ENCODE measurements at places on chromosomes 12 and 14.

- no peak for DNase-seq
Measured at GRCh38 chr14:93855737-93856136, 67.5 kb upstream of the PRIMA1 start.

GRCh38 chr12:95962222-95962621 is 19.1 kb downstream of the AMDHD1 start:
- no peak for DNase-seq

- no peak for DNase-seq
Measured at GRCh38 chr12:67804168-67804567, 155.6 kb downstream of the DYRK2 start.

DNA sequence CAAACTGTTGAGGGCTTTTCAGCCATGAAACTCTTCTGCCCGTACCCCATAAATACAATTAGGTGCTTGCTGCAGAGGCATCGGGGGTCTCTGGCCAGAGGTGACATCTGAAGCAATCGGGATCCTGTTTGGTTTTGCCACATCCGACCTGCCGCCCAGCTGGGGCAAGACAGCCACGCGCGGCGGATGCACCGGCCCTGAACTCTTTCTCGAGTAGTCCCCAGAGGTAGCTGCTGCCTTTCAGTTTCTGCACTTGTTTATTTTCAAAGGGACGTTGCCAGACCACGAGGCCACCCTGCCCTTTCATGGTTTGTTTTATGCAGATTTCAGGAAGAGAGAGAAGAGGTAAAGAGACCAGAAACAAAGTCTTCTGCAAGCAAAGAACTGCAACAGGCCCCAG is 10.6 kb upstream of the MLXIP start:
- DNase-seq = no peak

DNA sequence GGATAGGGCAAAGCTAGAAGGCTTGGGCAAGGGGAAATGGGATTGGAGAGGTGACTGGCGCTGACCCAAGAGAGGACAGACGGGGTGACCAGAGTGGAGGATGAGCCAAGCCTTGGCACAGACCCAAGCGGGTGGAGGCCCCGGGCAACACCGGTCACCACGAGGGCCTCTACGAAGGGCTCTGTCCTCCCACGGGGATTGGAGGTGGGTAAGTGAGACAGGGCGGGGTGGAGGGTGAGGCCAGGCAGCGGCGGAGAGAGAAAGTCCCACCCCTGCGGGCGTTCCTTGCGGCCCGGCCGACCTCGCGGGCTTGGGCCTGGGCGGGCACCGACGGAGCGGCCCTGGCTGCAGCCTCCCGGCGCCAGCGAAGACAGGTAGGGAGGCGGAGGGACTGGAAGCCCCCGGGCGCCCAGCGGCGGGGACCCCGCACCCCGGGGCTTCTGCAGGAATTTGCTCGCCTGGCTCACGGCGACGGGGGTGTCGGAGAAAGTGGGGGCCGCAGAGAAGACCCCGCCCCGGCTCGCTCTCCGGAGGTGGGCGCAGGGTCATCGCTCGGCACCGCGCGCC is at the start of gene PAPLN:
PAPLN (plus strand) TSS at position 288 of the 567 bp plus-strand sequence. CDS start 2,273 bp downstream, outside the sequence.
- no peak for DNase-seq

DNA sequence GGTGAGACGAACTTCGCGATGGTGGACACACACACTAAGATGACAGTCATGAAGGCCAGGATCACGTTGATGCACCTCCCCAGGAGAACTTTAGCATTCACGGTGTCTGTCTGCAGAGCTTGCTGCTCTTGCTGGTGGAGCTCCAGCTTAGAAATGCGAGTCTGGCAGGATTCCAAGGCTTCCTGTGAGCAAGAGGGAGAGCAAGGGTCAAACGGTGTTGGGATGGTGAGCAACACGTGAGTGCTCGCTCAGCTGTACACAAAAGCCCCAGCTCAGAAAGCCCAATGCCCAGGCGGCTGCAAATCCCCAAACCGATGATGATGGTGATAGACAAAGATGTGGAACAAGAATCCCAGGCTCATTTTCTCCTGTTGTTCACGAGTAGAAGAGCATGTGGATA is 78.8 kb downstream of the TMCC3 start:
- no peak for DNase-seq

- DNase-seq = no peak
Measured at GRCh38 chr12:40569626-40570179, 122.5 kb upstream of the CNTN1 start.

DNA sequence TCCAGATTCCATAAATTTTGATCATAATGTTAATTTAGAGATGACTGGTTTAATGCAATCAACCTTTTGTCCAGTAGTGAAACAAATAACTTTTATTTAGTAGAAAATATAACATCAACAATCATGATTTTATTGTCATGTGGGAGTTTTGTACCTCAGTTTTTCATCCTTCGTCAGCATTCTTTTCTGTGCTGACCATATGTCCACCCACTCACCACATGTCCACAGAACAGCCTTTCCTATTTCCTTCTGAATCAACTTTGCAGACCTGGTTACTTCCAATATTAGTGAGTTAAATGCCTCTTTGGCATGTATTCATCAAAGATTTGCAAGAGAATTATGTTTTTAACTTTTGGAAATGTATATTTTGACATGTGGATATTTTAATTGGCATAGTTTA is 36.8 kb upstream of the CNTN1 start:
- DNase-seq = no peak

GRCh38 chr14:91929700-91930099 is 17.8 kb downstream of the FBLN5 start:
- no peak for DNase-seq

DNA sequence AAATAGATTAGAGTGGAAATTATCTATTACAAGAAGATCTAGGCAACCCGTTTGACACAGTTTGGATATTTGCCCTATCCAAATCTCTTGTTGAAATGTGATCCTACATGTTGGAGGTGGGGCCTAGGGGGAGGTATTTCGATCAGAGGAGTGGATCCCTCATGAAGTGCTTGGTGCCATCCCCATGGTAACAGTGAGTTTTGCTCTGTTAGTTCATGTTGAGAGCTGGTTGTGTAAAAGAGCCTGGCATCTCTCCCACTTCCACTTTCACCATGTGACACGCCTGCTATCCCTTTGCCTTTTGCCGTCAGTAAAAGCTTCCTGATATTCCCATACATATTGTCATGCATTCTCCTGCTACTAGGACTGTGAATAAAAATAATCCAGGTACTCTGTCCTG is 66.4 kb upstream of the FLRT2 start:
- no peak for DNase-seq

GRCh38 chr12:107320033-107320928 is 226.9 kb upstream of the CRY1 start:
- peak; percentile 63 for DNase-seq

DNA sequence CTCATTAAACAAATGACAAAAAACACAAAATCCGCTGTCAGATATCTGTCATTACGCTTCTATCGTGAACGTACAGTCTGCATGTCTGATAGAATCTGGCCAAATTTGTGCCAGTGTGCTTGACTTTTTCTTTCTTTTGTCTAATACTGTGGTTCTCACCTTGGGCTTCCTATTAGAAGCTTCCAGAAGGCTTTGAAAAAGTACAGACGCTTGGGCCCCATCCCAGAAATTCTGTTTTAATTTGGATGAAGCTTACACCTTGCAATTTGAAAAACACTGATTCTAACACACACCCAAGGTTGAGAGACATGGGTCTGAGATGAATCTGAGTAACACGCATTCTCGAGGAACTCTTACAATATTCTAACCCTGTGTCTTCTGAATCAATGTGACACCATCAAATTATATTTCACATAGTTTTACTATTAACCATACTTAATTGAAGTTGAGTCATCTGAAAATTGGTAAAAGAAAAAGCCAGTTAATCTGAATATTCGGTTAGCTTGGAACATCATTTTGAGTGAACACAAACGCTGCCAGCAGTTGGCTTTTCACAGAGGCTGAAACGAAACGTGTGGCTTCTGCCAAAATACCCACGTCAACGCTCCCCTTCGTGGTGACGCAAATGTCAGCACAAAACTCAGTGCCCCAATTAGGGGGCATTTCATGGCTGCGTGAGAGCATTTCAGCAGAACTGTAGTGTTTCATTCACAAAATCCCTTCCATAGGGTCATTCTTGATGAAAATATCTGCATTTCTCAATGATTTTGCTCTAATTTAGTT is 420.5 kb downstream of the TMEM132D start:
- DNase-seq = no peak

DNA sequence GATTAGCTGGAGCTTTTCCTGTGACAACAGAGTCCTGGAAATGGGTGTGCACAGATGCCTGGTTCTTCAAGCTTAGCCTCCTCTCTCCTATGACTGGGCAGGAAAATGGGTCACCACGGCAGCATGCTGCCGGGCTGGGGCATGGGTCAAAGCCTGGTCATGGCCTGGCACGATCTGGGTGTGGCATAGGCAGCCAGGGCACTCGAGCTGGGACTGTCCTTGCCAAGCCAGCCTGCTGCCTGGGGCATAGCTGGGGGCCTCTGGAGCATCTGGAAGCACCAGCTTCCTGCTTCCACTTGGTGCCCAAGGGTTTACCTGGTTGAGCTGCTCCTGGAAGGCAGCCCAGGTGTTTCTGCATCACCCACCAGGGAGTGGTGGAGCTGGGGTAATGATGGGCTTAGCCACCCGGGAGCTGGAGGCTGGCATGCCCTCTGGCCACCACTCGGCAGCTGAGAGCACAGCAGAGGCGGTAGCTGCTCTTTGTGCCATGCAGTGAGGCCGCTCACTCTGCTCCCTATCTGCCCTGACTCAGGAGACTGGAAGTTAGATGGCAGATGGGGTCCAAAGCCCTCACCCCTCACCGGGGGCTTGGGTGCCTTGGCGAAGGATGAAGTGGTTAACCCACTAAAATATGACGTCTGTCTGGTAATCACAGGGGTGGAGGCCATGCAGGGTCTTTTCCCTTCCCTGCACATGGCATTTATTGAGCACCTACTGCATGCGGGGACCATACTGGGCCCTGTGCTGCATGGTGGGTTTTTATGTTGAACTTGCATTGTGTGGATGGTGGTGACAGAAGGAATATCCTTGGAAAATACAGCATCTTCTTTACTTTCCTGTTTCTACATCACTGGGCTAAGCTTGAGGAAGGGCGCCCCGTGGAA is 1.7 kb downstream of the OTUB2 start:
- no peak for DNase-seq

- DNase-seq = no peak
Measured at GRCh38 chr12:83318386-83319098, 631.8 kb downstream of the TMTC2 start.

GRCh38 chr12:41992022-41992421 is 152.7 kb downstream of the GXYLT1 start:
- DNase-seq = no peak

DNA sequence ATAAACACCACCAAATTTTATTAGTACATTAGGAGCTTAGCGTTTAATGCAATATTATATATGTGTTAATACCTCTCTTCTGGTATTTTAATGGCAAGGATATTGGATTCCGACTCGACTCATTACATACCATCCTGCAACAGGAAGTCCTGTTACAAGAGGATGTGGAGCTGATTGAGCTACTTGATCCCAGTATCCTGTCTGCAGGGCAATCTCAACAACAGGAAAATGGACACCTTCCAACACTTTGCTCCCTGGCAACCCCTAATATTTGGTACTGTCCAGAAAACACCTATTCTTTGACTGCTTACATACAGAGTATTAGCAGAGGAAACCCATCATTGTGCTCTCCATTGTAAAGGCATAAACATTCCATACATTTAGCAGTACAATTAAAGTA is 45.2 kb downstream of the VEZT start:
- no peak for DNase-seq

DNA sequence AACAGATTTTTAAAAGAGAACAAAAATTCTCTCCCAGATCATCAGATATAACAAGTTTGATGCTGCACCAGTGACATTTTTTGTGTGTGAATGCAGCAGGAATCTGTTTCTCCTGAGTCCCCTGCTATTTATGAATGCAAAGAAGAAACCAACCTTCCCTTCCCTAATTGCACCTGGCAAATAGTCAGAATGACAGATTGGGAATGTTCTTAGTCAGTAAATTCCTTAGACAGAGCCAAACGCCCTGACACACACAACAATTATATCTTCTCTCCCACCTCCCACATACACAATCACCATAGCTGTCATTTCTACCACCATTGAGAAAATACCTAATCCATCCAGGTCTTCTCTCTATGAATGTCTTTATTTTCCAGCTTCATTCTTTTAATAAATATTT is 174.4 kb downstream of the ALG10B start:
- no peak for DNase-seq

DNA sequence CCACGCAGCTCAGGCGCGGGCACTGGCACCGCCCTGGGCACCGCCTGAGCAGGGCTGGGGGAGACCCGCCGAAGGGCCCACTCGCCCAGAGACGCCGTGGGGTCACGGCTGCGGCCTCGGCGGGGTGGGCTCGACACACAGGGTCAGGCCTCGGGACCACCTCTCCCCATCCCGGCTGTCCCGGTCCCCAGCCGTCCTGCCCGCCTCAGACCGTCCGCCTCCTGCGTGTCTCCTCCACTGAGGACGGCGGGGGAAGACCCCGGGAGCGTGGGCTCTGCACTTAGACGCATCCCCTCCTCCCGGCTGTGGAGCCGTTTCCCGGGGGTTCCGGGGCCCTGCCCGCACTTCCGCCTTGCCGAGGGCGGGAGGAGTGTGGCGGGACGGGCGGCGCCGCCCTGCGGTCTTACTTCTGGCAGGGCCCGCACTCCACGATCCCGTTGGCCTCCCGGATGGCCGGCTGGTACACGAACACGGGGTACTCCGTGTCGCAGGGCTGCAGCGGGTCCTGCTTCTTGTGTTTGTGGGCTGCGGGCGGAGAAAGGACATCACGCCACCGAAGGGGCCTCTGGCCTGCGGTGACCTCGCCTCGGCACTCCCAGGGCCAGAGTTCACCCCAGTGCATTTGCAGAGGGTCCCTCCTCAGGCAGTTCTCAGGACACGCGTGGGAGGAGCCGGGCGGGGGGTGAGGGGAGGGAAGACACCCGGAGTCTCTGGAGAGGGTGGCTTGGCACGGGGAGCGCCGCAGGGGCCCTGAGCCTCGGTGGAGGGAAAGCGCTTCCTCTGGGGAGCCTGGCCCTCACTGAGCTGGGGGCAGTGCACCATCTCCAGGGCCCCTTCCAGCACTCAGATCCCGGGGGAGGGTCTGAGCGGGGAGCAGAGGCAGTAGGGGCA is 23.1 kb upstream of the LRTM2 start:
- peak; percentile 46 for DNase-seq

GRCh38 chr14:38951451-38951850 is 151.6 kb downstream of the SEC23A start:
- DNase-seq = no peak

DNA sequence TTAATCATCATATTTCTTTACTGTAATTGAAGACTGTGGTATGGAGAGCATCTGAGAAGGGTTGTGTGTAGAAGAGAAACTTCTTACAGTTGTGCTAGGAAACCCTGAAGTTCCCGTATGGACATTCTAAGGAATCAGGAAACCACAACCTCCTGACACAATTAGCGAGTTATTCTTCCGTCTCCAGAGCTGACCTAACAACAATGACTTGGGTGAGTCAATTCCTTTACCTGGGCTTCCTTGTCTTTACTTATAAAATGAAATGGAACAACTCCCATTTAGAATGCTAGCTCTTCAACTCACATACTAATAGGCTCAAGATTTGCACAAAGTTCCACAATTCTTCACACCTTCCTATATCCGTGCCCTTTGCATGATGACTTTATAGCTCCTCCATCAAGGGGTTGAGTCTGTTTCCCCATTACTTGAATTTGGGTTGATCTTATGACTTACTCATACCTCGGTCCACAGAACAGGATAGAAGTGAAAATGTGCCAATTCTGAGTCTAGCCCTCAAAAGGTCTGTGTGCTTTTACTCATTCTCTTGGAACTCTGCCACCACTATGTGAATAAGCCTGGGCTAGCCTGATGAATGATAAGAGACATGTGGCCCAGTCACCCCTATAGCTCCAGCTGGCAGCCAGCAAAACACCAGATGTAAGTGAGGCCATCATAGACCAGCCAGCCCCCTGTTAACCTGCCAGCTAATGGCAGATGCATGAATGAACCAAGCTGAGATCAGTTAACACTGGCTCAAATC is 459.4 kb downstream of the ETNK1 start:
- DNase-seq = no peak

Measured in effector CD8-positive, alpha-beta T cell (primary cell).